Activated naive CD4-positive, alpha-beta T cell treated with anti-CD3 and anti-CD28 coated beads for 36 hours (primary cell): ENCODE measurements at places on chromosomes 3 and 15.

- peak; percentile 94 for DNase-seq
- H3K27me3 ChIP-seq = no peaks in the 10 kb centered on the region
- peaks cover 2% of the 10 kb centered on the region for H3K36me3 ChIP-seq
- H3K4me3 ChIP-seq = peak overlapping the region; percentile 70
- H3K4me1 ChIP-seq = peaks cover 80% of the 10 kb centered on the region
Observed at GRCh38 chr15:67120839-67121643, 55.6 kb downstream of the SMAD3 start.

- no peak for DNase-seq
- H3K27me3 ChIP-seq = peaks cover 21% of the 10 kb centered on the region
- no peak overlapping the region for H3K27ac ChIP-seq
- no peaks in the 10 kb centered on the region for H3K36me3 ChIP-seq
- H3K4me1 ChIP-seq = no peaks in the 10 kb centered on the region
Observed at GRCh38 chr3:124360563-124360962, 368.6 kb upstream of the ROPN1 start.

DNA sequence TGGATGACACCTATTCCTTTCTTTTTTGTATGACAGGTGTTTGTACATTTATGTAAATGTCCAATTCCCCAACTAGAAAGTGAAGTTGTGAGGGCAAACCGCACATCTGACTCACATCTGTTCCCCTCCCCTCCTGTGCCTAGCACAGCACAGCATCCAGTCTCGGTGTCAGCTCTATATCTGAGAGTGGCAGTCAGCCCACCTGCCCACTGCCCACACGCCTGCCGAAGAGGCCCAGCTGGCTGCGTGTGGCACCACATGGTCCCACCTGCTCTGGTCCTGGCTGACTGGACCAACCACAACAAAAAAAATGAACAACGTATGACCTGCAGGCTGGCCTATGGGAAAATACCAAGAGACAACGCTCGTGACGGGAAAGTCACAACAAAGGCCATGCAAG is 62.8 kb downstream of the XXYLT1 start:
- no peak overlapping the region for H3K4me3 ChIP-seq
- H3K27ac ChIP-seq = no peak overlapping the region
- H3K36me3 ChIP-seq = no peaks in the 10 kb centered on the region

DNA sequence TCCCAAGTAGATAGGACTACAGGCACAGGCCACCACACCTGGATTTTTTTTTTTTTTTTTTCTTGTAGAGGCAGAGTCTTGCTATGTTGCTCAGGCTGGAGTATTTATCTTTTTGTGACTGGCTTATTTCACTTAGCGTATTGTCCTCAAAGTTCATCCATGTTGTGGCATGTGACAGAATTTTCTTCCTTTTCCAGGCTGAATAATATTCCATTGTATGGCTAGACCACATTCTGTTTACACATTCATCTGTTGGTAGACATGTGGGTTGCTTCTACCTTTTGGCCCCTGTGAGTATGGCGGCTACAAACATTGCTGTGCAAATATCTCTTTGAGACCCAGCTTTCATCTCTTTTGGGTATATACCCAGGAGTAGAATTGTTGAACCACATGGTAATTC is 160.2 kb upstream of the SMAD3 start:
- no peak overlapping the region for H3K27ac ChIP-seq
- H3K36me3 ChIP-seq = no peaks in the 10 kb centered on the region
- no peak for DNase-seq
- H3K4me3 ChIP-seq = no peak overlapping the region

DNA sequence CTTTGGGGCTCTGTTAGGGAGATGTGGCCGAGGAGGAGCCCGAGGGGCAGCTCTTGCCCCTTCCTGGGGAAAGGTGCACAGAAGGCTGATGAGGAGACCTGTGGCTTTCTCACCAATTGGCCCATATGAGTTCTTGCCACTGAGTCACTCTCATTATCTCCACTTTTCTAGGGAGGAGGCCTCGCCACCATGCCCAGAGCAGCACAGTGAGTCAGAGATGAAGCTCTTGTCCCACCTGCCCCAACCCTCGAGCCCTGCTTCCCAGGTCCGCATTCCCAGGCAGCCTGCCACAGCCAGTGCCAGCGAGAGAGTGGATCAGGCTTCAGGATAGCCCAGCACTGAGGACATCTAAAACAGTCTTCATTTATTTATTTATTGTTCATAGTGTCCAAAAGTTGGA is 53.5 kb downstream of the AMOTL2 start:
- peaks cover 10% of the 10 kb centered on the region for H3K27me3 ChIP-seq
- H3K27ac ChIP-seq = no peak overlapping the region
- H3K4me1 ChIP-seq = no peaks in the 10 kb centered on the region

- no peaks in the 10 kb centered on the region for H3K27me3 ChIP-seq
- no peak overlapping the region for H3K4me3 ChIP-seq
- peaks cover 16% of the 10 kb centered on the region for H3K4me1 ChIP-seq
- H3K27ac ChIP-seq = no peak overlapping the region
- peaks cover 38% of the 10 kb centered on the region for H3K36me3 ChIP-seq
- DNase-seq = no peak
Observed at GRCh38 chr3:136624894-136625815, 127.0 kb downstream of the STAG1 start.

DNA sequence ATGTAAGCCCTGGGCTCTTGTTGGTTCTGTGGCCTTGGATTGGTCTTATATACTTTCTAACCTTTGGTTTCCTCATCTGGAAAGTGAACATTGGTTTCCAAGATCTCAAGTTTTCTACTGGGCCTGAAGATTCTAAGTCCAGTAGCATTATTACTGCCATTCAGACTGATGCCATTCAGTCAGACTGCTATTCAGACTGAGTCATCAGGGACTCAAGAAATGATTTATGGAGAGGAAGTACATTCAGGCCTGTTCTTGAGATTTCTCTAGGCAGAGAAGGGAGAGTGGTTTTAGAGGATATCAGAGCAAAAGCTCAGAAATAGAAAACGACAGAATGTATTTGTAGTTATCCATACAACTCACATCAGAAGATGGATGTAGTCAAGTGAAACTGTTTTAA is 557.2 kb downstream of the NR2F2 start:
- no peaks in the 10 kb centered on the region for H3K27me3 ChIP-seq
- DNase-seq = no peak
- H3K36me3 ChIP-seq = no peaks in the 10 kb centered on the region
- peaks cover 13% of the 10 kb centered on the region for H3K4me1 ChIP-seq
- no peak overlapping the region for H3K4me3 ChIP-seq

- H3K27me3 ChIP-seq = no peaks in the 10 kb centered on the region
- H3K36me3 ChIP-seq = peaks cover 39% of the 10 kb centered on the region
- no peak for DNase-seq
- H3K4me3 ChIP-seq = no peak overlapping the region
Observed at GRCh38 chr3:169780742-169781141, 7.5 kb downstream of the MYNN start.

DNA sequence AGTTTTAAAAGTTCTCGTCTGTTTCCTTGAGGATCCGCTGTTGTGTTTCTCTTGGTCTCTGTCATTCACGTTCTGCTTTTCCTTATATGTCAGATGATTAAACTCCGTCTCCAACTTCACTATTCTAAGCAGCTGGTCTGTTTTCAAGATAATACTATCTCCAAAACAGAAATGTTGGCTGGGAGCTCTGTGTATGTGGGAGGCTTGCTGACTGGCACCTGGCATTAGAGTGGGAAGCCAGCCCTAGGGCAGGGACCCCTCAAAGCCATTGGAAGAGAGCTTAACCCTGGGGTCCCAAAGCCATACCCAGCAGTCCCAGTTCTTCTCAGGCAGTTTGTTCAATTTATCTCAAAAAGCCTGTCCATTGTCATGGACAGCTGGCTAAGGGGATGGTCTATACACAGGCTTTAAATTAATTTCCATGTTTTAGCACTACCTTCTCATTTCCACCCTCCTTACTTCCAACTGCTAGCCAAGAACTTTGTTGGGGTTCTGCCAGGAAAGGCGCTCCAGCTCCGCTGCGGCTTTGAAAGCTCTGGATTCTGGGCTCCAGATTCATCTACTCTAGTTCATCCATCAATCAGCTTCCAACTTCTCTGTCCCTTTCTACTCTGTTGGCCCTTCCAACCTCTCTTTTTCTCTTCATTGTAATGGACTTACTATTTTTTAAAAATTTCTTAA is 9.2 kb downstream of the BTBD1 start:
- peaks cover 14% of the 10 kb centered on the region for H3K36me3 ChIP-seq
- no peaks in the 10 kb centered on the region for H3K27me3 ChIP-seq
- H3K4me1 ChIP-seq = peaks cover 10% of the 10 kb centered on the region
- no peak for DNase-seq
- no peak overlapping the region for H3K27ac ChIP-seq

DNA sequence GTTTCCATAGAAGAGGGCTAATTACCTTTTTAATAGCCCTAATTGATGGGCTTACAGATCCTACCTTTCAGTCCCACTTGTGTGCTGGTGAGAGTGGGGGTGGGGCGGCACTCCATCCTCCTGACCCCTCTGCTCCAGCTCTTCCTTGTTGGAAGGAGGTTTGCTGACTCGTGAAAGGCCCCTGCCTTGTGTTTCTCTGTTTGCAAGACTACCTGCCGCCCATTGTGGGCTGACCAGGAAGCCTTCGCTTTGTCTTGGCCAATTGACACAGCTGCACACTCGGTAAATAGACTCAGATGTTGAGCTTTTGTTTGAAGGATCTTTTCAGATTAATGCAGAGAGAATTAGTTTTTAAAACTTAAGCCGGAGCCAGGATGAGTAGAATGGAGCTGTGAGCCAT is 197.3 kb upstream of the HES1 start:
- no peak overlapping the region for H3K27ac ChIP-seq
- H3K4me1 ChIP-seq = no peaks in the 10 kb centered on the region
- DNase-seq = no peak
- no peaks in the 10 kb centered on the region for H3K36me3 ChIP-seq
- H3K4me3 ChIP-seq = no peak overlapping the region

DNA sequence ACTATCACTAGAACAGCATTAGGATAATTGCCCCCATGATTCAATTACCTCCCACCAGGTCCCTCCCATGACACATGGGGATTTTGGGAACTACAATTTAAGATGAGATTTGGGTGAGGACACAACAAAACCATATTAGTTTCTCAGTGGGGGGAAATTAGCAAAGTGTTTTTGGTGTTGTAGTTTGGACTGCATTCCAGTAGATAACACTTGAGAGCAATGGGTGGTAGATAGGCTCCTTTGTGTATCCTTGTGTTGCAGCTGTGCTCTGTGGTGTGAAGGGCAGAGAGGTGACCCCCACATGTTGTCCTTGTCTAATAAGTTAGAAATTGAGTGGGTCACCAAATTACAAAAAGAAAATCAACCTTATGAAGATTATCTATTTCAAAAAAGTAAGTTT is 223.8 kb downstream of the SATB1 start:
- no peak overlapping the region for H3K4me3 ChIP-seq
- no peak overlapping the region for H3K27ac ChIP-seq
- peaks cover 2% of the 10 kb centered on the region for H3K27me3 ChIP-seq
- peaks cover 3% of the 10 kb centered on the region for H3K36me3 ChIP-seq
- DNase-seq = no peak
- no peaks in the 10 kb centered on the region for H3K4me1 ChIP-seq

DNA sequence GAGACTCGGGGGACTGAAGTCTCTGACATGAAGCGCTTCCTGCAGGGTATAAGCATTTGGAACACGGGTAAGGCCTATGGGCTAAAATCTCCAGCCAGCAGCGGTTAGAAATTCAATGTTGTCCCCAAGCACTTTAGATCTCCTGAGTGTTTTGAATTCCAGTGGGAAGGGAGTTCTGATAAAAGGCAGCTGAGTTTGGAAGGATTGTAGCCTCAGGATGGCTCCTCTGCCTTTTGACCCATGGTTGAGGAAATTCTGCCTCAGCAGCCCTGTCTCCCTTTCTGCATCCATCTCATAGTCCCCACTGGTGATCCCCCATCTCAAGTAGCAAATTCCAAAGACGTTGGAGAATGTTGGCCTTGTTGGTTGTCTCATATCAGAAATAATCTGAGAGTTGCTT is 24.2 kb upstream of the HACD2 start:
- H3K4me3 ChIP-seq = no peak overlapping the region
- H3K4me1 ChIP-seq = peaks cover 11% of the 10 kb centered on the region
- DNase-seq = no peak
- H3K27me3 ChIP-seq = no peaks in the 10 kb centered on the region
- no peak overlapping the region for H3K27ac ChIP-seq

DNA sequence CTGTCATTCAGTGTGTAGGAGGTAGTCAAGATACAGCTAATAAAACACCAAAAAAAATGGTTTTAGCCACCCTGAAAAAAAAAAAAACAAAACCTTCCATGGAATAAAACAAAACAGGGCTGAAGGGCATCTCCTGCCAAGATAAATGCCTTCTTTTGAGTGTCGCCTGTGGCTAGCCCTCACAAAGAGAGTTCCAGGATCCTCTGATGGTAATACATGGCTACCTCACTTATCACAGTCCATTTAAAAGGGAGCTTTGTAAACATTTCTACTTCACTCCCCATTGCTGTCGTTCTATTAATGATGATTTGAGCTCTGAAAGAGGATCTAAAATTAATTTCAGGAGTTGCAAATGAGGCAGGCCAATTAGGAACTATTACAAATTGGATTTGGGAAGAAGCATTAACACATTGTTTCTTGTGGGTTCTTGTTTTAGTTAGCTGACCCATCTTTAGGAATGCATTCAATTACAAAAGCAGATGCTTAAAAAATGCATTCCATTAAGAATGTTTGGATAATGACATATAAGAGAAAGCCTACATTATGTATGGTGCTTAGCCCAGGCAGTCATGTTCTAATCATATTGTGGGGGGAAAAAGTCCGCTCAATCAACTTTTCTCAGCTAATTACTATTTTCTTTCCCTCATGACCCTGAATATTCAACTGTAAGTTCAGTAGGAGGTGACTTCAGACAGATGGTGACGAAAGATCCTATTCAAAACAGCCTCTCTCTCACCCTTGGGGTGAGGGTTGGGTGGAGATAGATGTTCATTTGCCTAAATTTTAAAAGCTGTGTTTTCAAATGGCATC is 255.1 kb upstream of the WNT5A start:
- no peak overlapping the region for H3K27ac ChIP-seq
- DNase-seq = no peak
- H3K36me3 ChIP-seq = no peaks in the 10 kb centered on the region
- H3K27me3 ChIP-seq = peaks cover 5% of the 10 kb centered on the region
- H3K4me3 ChIP-seq = no peak overlapping the region

DNA sequence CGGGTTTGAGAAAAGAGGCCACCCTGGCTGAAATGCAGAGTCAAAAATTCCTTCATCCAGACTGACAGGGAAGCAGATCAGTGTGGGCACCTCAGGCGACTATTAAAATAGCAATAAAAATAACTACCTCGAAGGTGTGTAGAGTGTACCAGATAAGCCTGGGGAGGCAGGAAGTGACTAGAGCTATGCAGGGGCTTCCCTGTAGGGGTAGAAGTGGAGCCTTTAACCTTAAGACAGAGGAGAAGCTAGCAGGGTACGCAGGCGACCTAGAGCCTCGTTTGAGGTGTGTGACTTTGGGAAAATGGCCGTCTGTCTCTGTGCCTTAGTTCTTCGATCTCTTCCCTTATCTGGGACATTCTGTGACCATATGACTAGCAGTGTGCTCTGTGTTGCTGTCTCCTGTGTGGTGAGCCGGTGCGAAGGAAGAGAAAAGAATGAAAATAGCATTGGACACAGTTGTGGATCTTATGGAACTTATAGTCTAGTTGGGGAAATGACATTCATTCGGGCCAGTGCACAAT is 17.6 kb downstream of the BHLHE40 start:
- H3K27me3 ChIP-seq = no peaks in the 10 kb centered on the region
- H3K27ac ChIP-seq = no peak overlapping the region
- peak; percentile 3 for DNase-seq
- H3K36me3 ChIP-seq = no peaks in the 10 kb centered on the region
- peaks cover 16% of the 10 kb centered on the region for H3K4me1 ChIP-seq

GRCh38 chr15:69719527-69720240 is 267.1 kb downstream of the RPLP1 start:
- peak overlapping the region; percentile 33 for H3K27ac ChIP-seq
- no peak overlapping the region for H3K4me3 ChIP-seq
- H3K4me1 ChIP-seq = peaks cover 79% of the 10 kb centered on the region
- peak; percentile 78 for DNase-seq

GRCh38 chr3:102206511-102207031 is 228.2 kb upstream of the ZPLD1 start:
- H3K27me3 ChIP-seq = no peaks in the 10 kb centered on the region
- H3K4me1 ChIP-seq = peaks cover 2% of the 10 kb centered on the region
